ENCODE measurements at places on chromosomes 2 and 18.
A peak's percentile ranks its signal among the peaks of the same experiment; 100 is the strongest.

DNA sequence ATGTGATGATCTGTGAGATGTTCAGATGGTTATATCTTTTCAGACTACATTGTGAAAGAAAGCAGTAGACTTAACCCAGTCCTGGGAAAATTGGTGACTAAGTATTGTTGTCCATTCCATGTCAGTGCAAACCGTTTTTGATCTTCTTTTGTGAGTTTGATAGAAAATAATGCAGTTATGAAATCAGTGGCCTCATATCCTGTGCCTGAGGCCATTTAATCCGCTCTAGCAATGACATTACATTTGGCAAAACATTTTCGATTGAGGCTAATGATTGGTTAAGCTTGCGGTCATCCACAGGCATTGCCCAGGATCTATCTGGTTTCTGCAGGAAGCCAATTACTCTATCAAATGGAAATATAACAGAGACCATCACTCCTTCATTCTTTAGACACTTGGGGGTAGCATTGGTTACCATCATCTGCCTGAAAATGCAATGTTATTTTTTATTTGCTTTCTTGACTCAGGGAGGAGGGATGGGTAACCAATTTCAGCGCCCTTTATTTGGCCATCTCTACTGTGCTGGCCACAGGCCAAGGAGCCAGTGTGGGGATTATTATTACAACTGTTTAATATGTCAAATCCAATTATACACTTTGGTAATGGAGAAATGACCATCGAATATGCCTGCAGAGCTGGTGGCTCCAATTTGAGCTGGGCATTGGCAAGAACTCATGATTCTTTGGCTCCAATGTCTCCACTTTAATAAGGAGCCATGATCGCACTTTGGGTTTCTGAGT lies 33.6 kb downstream of the TRIB2 start:
- no peak for DNase-seq

DNA sequence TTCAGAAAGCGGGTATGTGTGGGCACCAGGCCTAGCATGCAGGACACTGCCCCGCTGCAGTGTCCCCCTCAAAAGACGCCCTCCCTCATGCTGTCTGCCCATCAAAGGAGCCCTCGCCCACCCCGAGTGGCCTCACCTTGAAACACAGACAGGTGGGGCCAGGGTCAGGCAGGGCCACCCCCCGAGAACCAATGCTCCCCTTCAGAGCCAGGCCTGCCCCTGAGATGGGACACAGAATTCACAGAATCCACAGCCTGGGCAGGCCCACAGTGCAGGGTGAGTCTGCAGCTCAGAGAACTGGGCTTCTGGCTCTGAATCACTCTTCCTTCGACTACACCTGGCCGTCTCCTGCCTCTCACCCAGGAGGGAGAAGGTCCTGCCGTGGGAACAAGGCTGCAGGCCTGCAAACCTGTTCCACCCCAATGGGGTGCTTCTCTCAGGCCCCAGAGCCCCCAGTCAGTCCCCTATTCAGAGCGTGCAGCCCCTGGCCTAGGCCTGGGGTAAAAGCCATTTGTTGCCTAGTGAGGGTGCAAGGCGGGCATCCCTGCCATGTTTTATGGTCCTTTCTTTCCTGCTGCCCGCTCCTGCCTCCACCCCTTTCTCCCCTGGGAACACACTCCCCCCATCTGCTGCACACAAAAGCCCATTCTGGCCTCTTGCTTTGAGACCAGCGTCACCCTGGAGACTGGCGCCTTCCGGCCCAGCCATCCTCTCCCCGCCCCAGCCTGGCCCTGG lies 11.3 kb upstream of the ARHGEF4 start:
- no peak for DNase-seq

- peak; percentile 77 for DNase-seq
Observed at GRCh38 chr2:29011418-29012060, 30.4 kb downstream of the TOGARAM2 start.

DNA sequence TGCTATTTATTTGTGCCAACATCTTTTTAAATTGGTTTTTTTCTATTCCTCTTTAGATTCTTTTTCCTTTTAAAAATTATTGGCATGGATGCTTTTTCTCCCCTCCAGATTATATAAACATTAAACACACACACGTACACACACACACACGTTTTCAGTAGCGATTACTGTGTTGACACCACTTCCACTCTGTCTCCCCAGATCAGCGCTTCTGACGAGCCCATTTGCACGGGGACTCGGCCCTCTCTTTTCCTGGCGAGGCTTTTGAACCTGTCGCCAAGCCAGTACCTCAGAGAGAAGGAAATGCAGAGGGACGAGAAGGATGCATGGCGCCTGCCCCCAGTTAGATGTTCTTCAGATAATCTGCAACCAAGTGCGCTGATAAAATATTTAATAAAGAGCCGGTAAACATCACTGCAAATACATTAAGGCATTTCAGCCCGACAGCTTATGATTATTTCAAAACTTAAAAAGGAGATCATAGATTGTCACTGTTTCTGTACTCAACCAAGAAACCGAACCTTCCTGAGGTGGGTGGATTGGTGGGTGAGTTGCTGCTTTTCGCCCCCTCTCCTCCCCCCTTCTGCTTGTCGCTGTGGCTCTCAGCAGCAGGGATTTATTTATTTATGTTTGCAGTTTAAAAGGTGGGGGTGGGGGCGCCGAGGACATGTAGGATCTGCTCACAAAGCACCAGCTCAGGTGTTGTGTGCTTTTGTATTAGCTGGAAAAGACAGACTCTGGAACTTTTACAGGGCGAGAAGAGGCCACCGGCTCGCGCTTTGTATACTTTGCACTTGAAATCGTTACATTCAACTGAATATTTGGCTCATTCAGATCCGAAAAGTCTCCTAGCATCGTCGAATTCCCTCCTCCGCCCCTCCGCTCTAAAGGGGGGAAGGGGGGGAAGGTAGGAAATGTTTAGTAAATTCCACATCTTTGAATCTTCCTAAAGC lies 787 bp upstream of the TBR1 start:
- peak; percentile 2 for DNase-seq

DNA sequence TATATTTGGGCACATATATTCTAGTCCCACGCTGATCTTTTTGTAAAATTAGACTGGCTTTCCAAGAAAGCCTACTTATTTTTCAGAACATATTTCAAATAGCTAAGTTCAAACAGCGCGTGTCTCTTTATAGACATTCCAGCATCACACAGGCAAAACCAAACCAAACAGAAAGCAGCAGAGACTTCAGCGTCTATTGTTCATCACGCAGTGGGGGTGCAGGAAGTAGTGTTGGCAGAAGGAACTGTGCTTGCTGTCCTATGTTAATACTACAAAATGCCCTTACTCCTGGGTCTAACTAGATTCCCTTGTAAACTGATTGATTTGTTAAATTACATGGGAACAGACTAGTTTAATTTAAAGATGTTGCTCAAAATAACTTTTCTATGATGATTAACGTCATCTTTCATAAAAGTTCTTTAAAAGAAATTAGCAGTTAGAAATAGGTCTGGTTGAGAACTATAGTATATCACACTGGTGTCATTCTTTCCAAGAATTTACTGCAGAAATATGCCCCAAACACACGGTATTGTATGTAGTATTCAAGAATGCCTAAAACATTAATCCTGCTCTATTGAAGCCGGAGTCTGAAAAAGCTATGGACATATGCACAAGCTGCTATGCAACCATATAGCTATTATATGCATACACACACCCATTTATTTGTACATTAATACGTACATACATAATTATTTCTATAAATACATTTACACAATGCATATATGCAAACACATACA lies 436.3 kb downstream of the CBLN2 start:
- DNase-seq: no peak
